Daoy (cell line): ENCODE measurements at places on chromosomes 6 and 20. TPM values are rescaled to one million over a fixed set of nuclear protein-coding genes. Genes with fewer than 3 reads are reported as not detected.

The SASH1 gene
- 12.4 and 13.5 TPM in 2 replicates for total RNA-seq

The MRPS26 gene
- total RNA-seq: 98.0 and 109 TPM in 2 replicates

The VNN1 gene
- total RNA-seq: 0.23 TPM in 1 of 2 replicates, not detected in the other

The CTCFL gene
- total RNA-seq: 0.06 TPM in 1 of 2 replicates, not detected in the other

The C4B gene
- 0.30 and 3.7 TPM in 2 replicates for total RNA-seq

The DCDC2 gene
- total RNA-seq: 0.24 and 0.51 TPM in 2 replicates

The TREM1 gene
- total RNA-seq: not detected in 2 replicates

The TBC1D32 gene
- 5.4 and 23.4 TPM in 2 replicates for total RNA-seq

DNA sequence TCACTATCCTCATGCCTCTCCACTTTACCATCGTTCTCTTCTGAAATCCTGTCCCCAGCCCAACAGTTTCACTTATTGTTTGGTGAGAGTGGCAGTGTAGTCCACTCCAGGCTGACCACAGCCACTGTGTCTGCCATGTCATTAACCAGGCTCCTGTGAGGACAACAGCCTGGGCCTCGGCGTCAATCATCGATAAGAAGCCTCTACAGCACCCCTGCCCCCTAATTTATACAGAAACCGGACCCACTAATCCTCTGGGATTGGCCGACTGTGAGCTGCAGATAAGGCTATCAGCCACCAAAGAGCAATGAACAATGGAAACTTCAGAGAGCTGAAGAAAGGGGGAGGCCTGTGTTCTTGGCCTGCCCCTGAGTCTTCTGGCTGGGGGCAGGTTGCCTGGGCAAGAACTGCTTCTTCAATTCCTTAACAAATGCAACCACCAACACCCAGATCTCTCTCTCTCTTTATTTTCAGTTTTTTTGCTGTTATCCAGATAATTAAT, 3.4 kb downstream of the EGFL8 start:
- no peak for DNase-seq

- DNase-seq: no peak
Measured at GRCh38 chr6:141878686-141879085, 254.0 kb upstream of the GJE1 start.

GRCh38 chr6:128131036-128131435, 230.2 kb upstream of the THEMIS start:
- no peak for DNase-seq

- no peak for DNase-seq
Measured at GRCh38 chr20:3090565-3090964, 6.0 kb upstream of the AVP start.

GRCh38 chr6:157064502-157064901, 258.8 kb downstream of the TMEM242 start:
- no peak for DNase-seq

- no peak for DNase-seq
Measured at GRCh38 chr6:72446430-72446829, 175.4 kb upstream of the KCNQ5 start.

- no peak for DNase-seq
Measured at GRCh38 chr6:131572686-131573415, at the start of gene ARG1. TSS of gene ARG1 (plus strand) at chr6:131573226. CDS start at chr6:131573283, 57 bp downstream.

DNA sequence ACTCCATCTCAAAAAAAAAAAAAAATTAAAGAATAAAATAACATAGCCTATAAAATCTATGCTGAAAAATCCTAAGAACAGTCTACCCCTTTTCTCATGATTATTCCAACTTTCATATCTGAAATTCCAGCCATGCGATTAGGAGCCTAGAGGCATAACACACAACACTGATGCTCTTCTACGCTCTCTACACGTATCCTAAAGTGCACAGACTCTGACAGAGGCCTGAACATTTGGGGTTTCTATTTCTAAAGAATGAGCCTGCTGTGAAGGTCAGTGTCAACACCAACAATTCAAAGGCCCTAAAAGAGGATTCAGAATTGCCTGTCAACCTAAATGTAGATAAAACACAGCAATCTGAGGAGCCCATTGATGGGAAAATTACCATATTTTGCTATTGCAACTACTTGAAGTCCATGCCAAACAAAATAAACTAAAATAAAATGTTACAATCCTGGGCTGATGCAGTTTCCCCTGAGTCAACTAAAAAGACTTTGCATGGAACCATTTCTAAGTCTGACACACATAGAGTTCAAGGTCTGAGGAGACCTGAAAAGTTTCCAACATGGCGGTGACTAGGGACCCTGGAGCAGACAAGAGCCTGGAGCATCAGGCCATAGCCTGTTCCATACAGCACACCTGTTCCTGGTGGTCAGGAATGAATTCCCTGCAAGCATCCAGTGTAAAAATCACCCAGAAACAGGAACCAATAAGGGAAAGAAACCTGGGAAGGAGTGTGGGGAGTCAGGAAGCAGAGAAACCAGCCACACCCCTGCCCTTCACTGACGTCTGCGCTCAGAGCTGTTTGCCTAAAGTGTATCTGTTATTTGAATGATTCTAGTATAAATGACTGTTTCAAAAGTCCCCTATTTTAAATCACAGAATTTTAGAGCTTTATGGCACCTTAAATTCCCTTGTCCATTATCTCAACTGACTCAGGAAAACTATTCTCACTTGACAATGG, 11.8 kb downstream of the NINL start:
- DNase-seq: no peak

- no peak for DNase-seq
Measured at GRCh38 chr6:7165002-7165889, 57.5 kb downstream of the RREB1 start.

DNA sequence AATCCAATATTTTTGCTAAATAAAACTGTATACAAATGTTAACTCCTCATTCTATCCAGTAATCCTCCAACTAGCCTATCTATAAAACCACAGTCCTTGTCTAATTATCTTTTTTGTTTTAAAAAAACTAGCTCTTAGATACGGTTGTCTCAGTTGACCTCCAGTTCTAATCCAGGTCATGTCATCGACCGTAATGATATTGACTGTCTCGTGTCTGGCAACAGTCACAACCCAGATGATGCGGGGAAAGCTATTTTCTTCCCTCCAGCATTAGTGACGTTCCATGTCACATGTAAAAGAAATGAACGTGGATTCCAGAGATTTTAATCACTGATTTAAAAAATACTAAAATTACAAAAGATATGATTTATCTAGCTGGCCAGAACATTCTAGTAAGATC, 35.5 kb downstream of the HEBP2 start:
- no peak for DNase-seq

DNA sequence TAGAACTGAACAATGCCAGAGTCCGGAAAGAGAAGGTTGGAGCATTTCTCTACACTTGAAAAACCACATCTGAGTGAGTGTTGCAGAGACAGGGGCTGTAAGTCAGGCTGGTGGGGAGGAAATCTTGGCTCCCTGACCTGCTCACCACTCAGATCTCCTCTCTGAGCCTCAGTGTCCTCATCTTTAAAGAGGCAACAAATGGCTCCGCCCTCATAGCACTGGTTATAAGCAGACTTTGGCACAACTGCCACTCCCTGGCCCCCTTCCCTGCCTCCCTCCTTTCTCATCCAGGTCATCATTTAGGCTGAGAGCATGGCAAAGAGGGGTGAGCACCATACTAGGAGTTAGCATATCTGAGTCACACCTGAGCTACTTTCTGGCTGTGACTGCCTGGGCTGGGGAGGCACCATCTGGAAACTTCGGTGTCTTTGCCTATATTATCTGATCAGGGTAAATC, 10.6 kb downstream of the SIRPG start:
- no peak for DNase-seq

GRCh38 chr6:150417250-150417649, 48.4 kb downstream of the IYD start:
- DNase-seq: no peak

DNA sequence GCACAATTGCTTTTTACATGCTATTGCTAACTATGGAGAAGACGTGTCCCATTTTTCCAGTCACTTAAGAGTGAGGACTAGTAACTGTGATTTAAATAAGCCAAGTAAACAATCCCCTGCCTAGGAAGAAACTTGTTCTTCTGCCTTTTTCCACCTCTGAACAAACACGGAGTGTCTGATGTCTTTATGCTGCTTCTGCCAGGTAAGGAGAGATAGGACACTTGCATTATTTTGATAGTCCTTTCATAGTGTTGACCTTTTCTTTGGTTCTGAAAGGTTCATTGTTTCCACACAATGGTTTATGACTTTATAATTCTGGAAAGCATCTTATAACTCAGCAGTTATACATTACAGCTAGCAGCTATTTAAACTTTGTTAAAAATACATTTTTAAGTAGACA, 8.4 kb downstream of the LRP11 start:
- DNase-seq: no peak

DNA sequence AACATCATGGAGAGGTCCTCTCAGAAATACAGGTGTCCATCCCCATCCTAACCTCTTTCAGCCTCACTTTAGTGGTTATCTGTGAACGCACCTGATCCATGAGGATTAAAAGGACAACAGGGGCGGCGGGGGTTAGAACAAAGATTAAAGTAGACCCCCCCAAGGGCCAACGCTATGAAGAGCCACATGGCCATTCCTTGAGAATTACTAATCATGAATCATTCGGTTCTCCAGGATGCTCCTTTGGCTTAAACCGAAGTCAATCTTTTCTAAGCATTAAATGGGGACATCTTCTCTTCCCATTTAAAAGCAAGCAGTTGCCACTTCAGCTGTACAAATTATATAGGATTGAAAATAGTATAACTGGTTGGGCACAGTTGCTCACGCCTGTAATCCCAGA, 212.4 kb downstream of the GMPR start:
- DNase-seq: peak; percentile 24

- peak; percentile 57 for DNase-seq
Measured at GRCh38 chr6:133814797-133815196, 74.1 kb upstream of the TCF21 start.

DNA sequence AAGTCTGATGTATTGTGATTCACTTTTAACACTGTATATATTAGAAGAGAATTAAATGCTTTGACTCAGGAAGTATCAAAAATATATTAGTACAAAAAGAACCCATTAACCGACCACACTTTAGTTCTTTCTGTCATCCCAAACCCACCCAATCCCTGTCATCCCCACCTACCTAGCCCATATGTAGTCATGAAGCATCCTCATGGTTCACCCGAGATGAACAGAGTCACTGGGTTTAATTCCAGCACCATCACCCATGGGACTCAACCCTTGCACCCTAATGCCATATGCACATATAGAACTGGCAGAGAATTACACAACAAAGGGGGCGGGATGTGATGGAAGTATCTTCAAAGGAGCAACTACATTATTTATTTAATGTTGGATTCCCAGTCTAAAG, 141.4 kb downstream of the KHDC1L start:
- DNase-seq: no peak

- DNase-seq: no peak
Measured at GRCh38 chr20:4061987-4062386, 46.6 kb upstream of the RNF24 start.

DNA sequence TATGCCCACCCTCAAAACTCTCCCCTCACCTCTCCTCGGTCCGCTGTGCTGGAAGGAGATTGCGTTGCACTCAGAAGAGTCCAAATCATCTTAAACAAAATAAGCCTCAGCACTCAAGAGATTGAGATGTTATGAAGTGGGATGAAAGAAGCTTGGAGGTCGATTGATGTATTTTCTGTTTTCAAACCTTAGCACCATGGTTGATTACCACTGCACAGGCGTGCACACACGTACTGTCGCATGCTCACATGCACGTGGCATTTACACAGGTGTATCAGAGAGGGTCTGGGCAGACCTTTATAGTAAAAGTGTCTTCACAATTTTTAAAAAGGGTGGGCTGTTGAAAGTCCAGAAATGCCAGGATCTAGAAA, 612 bp upstream of the AGPAT4 start:
- DNase-seq: no peak

DNA sequence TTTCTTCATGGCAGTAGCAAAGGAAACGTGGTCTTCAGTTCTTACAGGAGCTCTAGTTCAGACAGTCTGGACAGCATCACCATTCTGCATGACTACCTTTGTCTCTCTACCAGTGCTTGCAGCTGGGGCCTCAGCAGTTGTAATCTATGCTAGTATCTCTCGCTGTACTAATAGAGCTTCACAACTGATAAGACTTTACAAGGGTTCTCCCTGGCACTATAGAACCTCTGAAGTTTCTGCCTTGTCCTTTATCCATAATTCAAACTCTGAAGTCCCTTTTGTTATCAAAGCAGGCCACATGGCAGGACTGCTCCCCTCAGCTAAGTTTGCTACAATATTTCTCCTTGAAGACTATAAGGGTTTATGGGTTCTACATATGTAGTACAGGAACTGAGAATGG, 842.1 kb upstream of the ADGRB3 start:
- no peak for DNase-seq

DNA sequence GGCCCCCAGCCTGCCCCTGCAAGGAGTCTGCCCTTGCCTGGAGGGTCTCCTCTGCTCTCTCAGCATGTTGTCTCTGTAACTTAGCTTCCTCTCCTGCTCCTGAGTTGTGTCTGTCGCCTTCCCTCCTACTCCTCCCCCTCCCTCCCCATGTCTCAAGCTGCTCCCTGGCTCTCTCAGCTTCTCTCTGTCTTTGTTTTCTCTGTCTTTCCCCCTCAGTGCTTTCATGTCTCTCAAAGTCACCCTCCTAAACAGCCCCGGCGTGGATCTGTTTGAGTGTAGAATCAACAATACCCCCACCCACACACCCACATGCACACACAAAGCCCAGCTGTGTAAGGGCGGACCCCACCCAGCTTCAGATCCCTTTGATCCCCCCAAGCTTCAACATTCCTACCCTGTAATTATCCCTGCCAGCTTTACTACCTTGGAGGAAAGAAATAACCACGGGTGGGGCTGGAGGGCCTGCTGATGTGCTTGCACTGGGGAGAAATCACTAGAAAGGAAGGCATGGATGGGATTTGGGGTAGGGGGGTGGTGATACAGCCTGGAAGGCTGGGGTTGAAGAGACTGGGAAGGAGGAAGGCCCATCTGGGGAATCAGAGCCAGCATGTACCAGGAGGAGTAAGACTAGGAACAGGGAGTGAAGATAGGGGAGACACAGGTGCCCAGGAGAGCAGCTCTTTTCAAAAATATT, 1.0 kb upstream of the LY6G6D start:
- DNase-seq: no peak

- no peak for DNase-seq
Measured at GRCh38 chr6:136477548-136477947, 72.7 kb downstream of the MAP7 start.

DNA sequence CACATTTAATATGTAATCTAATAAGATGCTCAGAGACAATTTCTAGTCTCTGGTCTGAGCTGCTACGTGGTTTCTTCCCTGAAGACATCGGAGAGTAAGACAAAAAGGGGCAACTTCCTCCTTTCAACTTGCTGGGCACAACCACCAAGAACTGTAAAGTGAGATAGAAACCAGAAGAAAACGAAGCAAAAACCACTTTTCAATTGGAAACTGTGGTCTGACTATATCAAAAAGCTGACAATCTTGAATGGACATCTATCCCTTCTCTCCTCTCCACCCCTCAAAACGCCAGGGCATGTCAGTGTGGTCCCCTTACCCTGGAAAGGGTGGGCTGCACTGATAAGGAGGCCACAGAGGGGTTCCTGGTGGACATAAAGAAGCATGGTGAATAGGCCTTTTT, 269.1 kb downstream of the CD83 start:
- DNase-seq: no peak

DNA sequence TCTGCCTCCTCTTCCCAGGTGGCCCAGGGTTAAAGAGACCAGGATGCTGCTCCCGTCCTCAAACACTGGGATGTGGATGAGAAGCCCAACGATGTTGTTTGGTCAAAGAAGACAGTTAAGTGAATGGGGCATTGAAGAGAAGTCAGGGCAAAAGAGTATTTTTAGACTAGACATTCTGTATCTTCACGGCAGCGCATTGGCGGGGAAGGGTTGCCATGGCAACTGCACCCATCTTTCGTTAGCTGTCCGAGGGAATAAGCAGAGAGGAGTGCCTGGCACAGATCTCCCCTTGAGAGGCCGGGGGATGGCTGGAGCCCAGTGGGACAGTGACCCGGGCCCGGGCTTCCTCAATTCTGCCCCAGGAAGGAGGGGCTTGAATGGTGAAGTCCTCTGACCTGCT, 56.4 kb upstream of the GPR31 start:
- no peak for DNase-seq
